Hypothalamus (tissue), 51 donors: ENCODE measurements at places on chromosomes 5 and 9.

DNA sequence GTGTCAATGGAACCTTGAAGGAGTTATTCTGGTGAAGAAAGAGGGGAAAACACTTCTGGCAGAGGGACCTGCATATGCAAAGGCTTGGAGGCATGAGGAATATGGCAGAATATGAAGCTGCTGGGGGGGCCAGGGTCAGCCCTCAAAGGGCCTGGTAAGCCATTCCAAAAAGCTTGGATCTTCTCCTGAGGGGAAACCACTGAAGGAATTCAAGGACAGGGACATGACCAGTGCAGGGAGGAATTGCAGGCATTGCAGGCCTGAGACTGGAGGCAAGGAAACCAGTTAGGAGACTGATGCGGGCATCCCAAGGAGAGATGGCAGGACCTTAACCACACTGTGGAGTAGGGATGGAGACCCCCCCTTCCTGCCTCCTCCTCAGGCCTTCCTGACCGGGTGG is 21.4 kb downstream of the ENHO start:
- DNase-seq: no peak

- DNase-seq: no peak
Measured at GRCh38 chr5:113450462-113450861, 15.7 kb upstream of the TSSK1B start.

DNA sequence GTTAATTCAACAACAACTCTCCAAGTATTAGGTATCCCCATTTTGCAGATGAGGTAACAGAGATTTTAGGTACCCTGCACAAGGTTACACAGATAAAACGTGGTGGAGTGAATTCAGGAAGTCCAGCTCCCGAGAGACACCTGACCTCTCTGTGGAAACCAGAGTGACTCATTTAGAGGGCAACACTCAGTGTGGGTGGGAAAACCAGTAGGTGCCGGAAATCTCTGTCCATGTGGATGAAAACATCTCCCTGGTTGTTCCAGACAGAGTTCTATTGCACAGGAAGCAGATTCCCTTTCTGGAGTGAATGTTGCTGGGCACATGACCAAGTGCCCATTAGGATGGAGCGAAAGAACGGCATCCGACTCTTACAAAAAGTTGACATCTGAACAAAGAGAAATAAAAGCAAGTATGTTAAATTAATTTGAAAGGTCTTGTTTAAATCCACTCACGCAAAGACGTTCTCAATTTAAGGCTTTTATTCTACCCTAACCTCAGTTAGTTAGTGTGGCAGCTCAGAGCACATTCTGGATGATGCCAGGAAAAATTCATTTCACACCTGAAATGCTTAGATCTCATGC is 391.9 kb upstream of the WWC1 start:
- DNase-seq: no peak

GRCh38 chr5:33588654-33589372 is 148.0 kb downstream of the TARS1 start:
- DNase-seq: no peak

DNA sequence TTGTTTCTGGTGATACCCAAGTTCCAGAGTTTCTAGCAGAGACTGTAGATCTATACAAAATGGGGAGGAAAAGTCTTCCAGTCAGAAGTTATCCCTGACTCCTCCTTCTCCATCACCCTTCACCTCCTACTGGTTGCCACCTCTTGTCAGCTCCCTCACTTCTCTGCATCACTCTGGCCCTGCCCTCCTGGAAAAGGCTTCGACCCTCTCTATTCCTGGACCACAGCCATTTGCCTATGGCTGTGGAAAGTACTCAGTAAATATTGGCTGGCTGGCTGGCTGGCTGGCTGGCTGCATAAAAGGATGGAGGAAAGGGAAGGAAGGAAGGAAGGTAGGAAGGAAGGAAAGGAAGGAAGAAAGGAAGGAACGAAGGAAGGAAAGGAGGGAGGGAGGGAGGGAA is 32.7 kb upstream of the ABCA1 start:
- DNase-seq: no peak

GRCh38 chr9:121286973-121287741 is 19.2 kb downstream of the GSN start:
- peak; percentile 55 for DNase-seq

GRCh38 chr9:133161547-133161950 is 2.2 kb downstream of the GBGT1 start:
- DNase-seq: no peak

DNA sequence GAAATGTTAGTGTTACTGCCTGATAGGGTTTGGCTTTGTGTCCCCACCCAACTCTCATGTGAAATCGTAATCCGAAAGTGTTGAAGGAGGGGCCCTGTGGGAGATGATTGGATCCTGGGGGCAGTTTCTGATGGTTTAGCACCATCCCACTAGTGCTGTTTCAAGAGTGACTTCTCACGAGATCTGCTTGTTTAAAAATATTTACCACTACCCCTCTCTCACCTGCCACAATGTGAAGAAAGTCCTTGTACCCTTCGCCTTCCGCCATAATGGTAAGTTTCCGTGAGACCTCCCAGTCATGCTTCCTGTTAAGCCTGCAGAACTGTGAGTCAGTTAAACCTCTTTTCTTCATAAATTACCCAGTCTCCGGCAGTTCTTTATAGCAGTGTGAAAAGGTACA is 2.6 kb upstream of the RFX3 start:
- no peak for DNase-seq

DNA sequence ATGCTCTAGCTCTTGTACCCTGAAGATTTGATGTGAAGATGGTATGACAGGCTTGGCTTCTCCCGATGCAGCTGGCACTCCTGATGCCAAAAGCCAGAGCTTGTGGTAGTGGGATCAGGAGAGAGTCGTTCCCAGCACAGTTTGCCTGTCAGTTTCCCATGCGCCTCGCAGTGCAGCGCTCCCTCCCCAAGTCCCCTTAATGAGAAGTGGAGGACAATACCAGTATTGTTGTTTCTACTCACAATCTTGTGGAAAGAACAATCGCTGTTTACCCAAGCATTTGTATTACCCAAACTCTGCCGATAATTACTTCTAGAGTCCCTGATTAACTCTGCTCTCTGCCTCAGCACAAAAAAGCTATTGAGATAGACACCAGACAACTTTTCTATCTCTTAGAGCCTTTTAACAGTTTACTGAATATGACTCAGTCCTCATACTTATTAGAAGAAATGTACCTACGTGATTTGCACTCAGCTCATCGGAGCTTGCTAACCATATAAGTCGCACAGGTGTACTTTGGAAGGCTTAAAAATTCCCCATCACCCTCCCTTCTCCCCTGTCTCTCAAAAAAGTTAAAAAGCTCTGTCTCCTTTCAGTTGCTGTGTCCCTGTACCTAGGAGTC is 283.2 kb upstream of the TMEM161B start:
- DNase-seq: peak; percentile 46

- DNase-seq: no peak
Measured at GRCh38 chr9:91495450-91495849, 71.8 kb upstream of the NFIL3 start.

DNA sequence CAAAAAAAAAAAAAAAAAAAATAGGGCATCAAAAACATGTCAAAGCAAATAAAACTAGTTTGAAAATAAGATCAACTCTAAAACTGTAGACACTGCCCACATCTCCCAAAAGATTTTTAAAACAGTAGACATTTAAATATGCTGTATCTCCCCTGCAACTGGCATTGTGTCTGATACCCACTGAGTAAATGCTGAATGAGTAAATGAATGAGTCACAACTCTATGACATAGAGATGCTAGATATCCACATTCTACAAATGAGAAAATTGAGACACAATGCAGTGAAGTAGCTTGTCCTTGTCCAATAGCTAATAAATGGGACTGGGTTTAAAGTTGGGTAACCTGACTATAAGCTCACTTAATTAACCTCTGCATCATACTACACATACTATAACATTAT is 14.1 kb upstream of the MAP1B start:
- DNase-seq: no peak

DNA sequence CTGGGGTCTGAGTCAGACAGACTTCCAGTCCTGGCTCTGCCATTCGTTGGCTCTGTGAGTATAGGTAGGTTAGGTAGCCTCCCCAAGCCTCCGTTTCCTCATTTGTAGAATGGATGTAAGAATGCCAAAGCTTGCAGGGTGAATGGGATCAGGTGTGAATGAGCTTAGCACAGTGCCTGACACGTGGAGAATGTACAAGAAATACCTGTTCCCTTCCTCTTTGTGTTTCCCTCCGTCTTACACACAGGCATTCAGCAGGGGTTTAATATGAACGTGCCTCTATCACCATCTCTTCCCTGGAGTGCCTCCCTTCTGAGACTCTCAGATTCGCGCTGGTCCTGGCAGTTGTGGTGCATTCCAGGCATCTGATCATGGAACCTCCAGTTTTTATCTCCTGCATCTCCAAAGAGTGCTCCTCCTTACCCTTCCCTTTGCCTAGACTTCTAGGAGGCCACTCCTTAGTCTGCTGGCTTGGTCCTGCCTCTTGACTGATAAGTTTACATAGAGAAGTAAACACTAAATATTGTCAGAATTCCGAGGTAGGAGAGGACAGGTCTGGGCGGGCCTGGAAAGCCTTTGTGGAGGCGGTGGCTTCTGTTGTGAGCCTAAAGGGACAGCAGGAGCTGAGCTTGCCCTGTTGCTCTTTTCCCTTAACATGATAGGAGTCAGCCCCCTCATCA is 199.4 kb downstream of the AOPEP start:
- DNase-seq: no peak

GRCh38 chr9:128689293-128689774 is 312 bp downstream of the SET start:
- no peak for DNase-seq

- no peak for DNase-seq
Measured at GRCh38 chr5:16459451-16459850, 6.1 kb downstream of the ZNF622 start.

DNA sequence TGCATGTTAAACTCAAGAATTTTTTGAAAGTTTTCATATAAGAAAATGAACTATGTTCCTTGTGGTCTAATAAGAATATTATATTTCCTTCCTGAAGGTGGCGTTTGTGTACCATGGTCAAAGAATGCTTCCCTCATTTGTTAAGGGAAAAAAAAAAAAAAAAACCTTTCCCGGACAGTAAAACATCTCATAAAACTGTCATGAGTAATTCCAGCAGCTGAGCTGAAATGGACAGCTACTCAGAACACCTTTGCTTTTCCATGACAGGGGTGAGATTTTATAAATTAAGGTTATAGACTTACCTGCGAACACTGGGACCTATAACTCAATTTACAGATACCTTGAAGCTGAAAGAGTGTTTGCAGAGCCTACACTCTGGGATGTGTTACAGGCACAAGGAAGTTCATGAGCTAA is 113.2 kb upstream of the RANBP3L start:
- DNase-seq: no peak

- no peak for DNase-seq
Measured at GRCh38 chr5:171201310-171201709, 107.7 kb upstream of the TLX3 start.

- DNase-seq: no peak
Measured at GRCh38 chr5:38891563-38891962, 45.8 kb downstream of the OSMR start.

GRCh38 chr5:169081000-169081724 is 219.8 kb downstream of the SLIT3 start:
- DNase-seq: no peak

GRCh38 chr5:50667023-50667652 is 701 bp downstream of the PARP8 start:
- peak; percentile 39 for DNase-seq

- no peak for DNase-seq
Measured at GRCh38 chr9:114732823-114733222, 50.8 kb upstream of the TEX48 start.

GRCh38 chr9:27427272-27427643 is 96.8 kb upstream of the IFNK start:
- no peak for DNase-seq

DNA sequence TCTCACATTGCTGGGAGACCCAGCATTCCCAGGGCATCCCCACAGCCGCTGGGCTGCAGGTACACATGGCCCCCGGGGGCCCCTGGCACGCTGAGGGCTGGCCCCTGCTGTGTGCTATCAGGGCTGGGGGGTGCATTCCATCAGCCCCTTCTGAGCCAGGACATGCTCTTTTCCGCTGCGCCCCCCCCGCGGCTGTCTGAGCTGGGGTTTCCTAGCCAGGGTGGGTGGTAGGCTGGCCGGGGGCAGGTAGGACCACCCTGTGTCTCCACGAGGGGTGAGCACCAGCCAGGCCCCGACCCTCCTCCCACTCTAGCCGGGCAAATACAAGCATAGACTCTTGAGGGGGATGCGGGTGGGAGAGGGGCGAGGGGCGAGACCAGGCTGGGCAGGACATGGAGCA is 58.1 kb upstream of the FCN2 start:
- no peak for DNase-seq

GRCh38 chr5:14254686-14255085 is 111.5 kb downstream of the TRIO start:
- DNase-seq: no peak

DNA sequence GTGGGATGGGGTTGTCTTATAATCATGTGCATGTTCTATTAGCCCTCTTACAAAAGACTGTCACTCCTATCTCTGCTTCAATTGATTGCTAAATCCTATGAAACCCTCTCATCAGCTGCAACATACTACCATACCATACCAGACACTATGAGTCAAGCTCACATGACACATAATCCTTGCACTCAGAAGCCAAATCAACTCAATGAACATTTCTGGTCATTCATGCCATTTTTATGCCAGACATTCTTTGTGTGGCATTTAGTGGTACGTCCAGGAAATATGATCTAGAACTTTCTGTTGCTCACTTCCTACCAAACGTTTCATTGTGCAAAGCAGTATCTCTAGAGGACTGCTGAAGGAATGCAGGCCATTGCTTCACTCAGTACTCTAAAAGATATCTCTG is 159.2 kb upstream of the GNA14 start:
- DNase-seq: no peak

GRCh38 chr9:14240537-14240936 is 73.4 kb downstream of the NFIB start:
- no peak for DNase-seq

DNA sequence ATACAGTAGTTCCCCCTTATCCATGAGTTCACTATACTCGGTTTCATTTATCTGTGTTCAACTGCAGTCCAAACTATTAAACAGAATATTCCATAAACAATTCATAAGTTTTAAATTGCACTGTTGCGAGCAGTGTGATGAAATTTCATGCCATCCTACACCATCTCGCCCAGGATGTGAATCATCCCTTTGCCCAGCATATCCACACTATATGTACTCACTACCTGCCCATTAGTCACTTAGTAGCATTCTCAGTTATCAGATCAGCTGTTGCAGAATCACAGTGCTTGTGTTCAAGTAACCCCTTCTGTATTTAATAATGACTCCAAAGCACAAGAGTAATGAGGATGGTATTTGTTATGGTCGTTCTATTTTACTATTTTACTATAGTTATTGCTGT is 51.5 kb downstream of the SHOC1 start:
- DNase-seq: no peak

GRCh38 chr9:128201441-128202369 is 1.5 kb upstream of the DNM1 start:
- no peak for DNase-seq
